Mesothelial cell of epicardium (in vitro differentiated cells): ENCODE measurements at places on chromosomes 3 and 15.

GRCh38 chr3:171561596-171562323 lies 101.6 kb upstream of the TNIK start:
- H3K4me1 ChIP-seq = peaks cover 5% of the 10 kb centered on the region
- no peak overlapping the region for H3K4me3 ChIP-seq
- no peaks in the 10 kb centered on the region for H3K36me3 ChIP-seq

DNA sequence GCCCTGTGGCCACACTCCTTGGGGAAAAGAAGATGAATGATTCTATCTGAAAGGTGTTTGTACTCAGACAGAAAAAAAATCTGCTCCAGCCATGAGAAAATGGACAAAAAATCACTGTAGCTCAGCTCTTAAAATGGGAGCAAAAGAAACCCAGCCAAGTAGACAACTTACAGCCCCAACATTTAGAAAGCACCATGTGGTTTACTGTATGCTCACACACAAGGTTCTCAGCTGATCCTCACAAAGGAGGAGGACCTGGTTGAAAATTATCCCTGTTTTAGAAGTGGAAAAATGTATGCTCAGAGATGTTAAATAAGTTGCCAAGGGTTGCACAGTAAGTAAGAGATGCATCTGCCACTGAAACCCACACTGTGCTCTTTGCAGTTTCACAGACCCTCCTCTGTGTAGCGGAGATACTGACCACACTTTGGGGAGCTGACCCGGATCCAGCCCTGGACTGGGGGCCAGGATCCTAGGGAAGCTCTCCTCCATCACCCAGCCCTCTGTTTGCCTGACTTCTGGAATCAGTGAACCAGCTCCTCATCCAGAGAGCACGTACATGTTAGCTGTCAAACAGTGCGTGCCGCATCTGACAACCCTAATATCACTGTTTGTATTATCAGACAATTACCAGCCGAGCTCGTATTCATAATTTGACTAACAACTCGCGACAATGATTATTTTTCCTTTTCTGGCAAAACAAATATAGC lies 32.7 kb upstream of the TPRG1 start:
- H3K27me3 ChIP-seq = no peaks in the 10 kb centered on the region
- H3K36me3 ChIP-seq = no peaks in the 10 kb centered on the region
- no peak for DNase-seq
- no peak overlapping the region for H3K4me3 ChIP-seq
- H3K4me1 ChIP-seq = no peaks in the 10 kb centered on the region

DNA sequence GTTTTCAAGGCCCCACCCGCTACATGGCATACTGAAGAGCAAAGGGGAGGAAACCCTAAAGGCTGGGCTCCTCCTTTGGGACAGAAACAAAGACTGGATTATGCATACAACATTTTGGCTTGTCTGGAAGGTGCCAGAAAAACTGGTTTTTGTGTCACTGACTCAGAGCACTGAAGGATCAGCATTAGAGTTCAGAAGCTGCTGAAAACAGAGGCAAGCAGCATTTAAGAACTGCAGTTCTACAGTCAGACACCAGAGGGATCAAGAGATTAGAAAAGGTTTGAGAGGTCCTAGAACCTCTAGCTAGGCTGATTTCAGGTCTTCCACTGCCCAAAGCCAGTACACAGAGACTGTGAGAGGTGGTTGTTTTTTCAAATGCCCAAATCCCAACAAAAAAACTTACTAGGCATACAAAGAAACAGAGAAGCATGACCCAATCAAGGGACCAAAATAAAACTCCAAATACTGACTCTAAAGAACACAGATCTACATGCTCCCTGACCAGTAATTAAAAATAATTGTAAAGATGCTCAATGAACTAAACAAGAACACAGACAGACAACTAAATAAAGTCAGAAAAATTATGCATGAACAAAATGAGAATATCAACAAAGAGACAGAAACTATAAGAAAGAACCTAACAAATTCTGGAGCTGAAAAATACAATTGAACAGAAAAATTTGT lies 91.2 kb downstream of the SENP2 start:
- no peak overlapping the region for H3K27ac ChIP-seq
- H3K4me1 ChIP-seq = no peaks in the 10 kb centered on the region
- H3K36me3 ChIP-seq = peaks cover 70% of the 10 kb centered on the region
- no peaks in the 10 kb centered on the region for H3K27me3 ChIP-seq
- H3K4me3 ChIP-seq = no peak overlapping the region

GRCh38 chr15:60208709-60209108 lies 189.1 kb downstream of the ANXA2 start:
- no peak overlapping the region for H3K4me3 ChIP-seq
- H3K27ac ChIP-seq = no peak overlapping the region
- no peaks in the 10 kb centered on the region for H3K36me3 ChIP-seq

GRCh38 chr15:74400313-74400860 lies 32.9 kb upstream of the CYP11A1 start:
- DNase-seq = no peak
- no peaks in the 10 kb centered on the region for H3K36me3 ChIP-seq
- peaks cover 15% of the 10 kb centered on the region for H3K4me1 ChIP-seq
